Vagina (tissue), 2 donors: ENCODE measurements at places on chromosomes 13 and 19.

- DNase-seq = no peak
These were observed 48.4 kb downstream of the CYP4F22 start for GRCh38 chr19:15556634-15557181.

DNA sequence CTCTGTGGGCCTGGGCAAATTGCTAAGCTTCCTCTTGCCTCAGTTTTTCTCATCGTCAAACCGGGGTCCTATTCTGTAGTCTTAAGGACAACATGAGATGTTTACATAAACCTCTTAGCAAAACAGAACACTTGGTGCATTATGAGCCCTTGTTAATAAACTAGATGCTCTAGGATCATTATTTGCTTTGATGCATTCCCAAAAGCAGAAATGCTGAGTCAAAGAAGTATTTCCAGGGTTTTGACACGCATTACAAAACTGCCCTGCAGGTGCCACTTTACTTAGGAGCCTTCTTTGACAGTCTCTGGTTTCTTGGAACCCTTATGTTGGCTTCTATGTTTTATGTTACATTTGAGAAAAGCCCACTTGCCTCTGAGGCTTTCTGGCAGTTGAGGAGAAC lies 12.1 kb downstream of the AKAP11 start:
- DNase-seq = no peak

GRCh38 chr19:12800923-12801465 lies 606 bp downstream of the PRDX2 start:
- DNase-seq = no peak

DNA sequence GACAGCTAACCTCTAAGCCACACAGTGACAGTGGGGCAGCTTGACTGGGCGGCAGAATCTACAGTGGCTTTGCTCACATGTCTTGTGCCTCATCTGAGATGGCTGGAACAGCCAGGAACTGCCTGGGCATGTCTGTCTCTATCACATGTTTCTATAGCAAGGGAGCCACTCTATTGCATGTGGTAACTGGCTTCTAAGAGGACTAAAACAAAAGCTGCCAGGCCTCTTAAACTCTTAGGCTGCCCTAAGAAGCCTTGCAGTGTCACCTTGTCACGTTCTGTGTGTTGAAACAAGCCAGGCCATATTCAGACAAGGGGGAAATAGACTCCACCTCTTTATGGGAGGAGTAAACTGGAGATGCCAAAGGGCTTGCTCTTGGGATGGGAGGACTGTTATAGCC lies 122.9 kb upstream of the MAB21L1 start:
- DNase-seq = no peak

- DNase-seq = no peak
These were observed 21.0 kb downstream of the TNFSF9 start for GRCh38 chr19:6551607-6552450.

DNA sequence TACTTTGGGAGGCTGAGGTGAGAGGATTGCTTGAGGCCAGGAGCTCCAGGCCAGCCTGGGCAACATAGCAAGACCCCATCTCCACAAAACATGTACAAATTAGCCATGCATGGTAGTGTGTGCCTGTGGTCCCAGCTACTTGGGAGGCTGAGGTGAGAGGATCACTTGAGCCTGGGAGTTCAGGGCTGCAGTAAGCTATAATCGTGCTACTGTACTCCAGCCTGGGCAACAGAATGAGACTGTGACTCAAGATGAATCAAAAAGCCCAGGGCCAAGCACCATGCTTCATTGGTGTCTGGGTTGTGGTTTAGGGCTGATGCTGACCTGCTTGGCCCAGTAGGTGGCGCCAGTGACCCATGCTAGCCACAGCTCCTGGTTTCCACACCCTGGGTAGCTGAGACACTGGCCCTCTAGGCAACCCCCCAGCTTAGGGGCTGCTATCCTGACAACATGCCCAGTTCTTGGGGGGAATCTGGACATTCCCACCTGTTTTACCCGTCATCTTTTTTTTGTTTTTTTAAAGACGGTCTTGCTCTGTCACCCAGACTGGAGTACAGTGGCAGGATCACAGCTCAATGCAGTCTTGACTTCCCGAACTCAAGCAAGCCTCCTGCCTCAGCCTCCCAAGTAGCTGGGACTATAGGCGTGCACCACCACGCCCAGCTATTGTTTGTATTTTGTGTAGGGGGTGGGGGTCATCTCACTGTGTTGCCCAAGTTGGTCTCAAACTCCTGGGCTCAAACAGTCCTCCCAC lies 5.5 kb downstream of the CCDC124 start:
- DNase-seq = no peak
